Lower lobe of right lung (tissue), 2 donors: ENCODE measurements at places on chromosomes 5 and 9. TPM values are rescaled to one million over a fixed set of nuclear protein-coding genes. Genes with fewer than 3 reads are reported as not detected.

- no peak for DNase-seq
These were observed 71.7 kb upstream of the COX7C start for GRCh38 chr5:86546044-86546443.

- no peak for DNase-seq
These were observed 15.7 kb downstream of the FER start for GRCh38 chr5:108763222-108763916.

- DNase-seq = no peak
These were observed 37.7 kb downstream of the UBAP2 start for GRCh38 chr9:34010979-34011378.

GRCh38 chr5:54098267-54098666 is 212.1 kb downstream of the ARL15 start:
- DNase-seq = no peak

DNA sequence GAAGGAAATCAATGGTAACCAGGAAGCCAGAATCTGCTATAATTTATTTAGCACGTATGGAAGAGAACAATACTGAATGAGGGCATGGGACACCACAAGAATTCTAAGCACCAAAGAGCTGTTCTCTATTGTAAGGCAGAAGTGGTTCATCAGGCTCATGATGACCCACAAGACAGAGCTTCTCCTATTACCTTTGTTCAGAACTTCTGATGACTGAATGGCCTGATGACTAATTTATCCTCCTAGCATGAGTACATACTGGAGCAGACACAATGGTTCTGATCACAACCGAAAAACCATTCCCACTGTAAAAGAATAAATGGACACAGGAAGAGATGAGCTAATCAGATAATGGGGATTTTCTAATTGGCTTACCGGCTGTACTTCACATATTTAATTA is 329.8 kb upstream of the PDE4D start:
- DNase-seq = no peak

DNA sequence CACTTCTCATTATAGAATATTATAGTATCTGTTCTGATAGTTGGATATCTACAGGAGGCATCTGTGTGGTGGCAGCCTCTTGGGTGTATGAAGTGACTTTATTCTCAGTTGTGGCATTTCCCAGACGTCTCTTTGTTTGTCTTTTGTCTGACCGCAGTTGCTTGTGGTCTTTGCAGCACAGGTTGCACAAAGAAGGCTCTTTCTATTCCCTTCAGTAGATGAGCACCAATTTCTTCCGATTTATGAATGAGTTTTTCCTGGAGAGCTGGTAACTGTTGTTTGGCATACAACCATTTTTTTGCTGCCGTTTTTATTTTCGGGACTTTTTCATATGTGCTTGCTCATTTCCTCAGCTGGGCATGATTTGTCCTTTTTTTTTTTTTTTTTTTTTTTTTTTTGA is 56.4 kb upstream of the MYO10 start:
- no peak for DNase-seq

GRCh38 chr9:135998410-135999071 is 37.4 kb upstream of the UBAC1 start:
- no peak for DNase-seq

- no peak for DNase-seq
These were observed 6.3 kb downstream of the NR2F1-AS1 start for GRCh38 chr5:93574491-93575305.

- no peak for DNase-seq
These were observed 99.1 kb upstream of the SMC5 start for GRCh38 chr9:70159630-70160029.

DNA sequence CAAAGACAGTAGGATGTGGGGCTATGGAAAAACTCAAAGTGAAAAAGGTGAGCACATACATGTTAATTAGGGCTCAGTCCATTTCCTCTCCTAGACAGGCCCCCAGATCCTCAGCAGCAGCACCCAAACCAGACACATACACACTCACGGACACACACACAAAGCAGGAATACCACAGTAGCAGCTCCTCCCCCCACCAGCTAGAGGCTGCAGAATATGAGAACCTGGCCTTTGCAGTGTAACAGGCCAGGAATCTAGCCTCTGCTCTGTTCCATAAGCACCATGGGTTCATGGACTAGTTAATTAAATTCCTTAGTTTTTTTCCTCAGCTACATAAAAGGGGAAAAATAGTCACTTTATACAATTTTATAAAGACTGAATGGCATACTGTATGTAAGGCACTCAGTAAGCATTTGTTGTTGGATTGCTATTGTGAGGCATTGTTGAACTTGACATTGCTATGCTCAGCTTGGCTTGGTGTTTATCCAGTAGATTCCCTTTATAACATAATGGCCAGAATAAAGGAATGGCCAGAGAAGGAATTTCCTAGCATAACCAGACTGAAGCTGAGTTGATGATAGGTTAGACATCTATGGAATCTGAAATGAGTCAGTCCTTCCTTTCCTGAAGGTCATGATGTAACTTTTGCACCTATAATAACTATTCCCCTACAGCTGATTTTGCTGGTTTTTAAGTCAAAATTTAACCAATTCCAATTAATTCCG is 186.8 kb downstream of the SEMA5A start:
- no peak for DNase-seq

- DNase-seq = no peak
These were observed 44.4 kb downstream of the AK8 start for GRCh38 chr9:132833550-132834121.

GRCh38 chr9:138038244-138038671 is 160.7 kb downstream of the CACNA1B start:
- DNase-seq = no peak

- no peak for DNase-seq
These were observed 10.3 kb upstream of the FST start for GRCh38 chr5:53469946-53470687.

DNA sequence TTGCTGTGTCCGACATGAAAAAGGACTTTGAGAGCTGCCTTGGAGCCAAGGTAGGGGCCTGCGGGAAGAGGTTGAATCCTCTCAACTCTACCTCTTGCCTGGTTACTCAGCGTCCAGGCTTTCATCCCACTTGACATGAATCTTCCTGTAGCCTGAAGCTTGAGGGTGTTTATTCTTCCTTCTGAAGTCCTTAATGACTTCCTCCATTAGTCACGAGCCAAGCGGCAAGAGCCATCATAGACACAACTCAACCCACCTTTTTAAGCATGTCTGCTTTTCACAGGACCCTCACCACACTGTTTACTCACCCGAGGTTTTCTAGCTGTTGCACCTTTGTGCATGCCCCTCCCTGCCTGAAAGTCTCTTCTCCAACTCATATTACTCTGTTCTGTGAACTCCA is 40.2 kb downstream of the ACO1 start:
- DNase-seq = no peak

- DNase-seq = no peak
These were observed 1.5 kb downstream of the MPDZ start for GRCh38 chr9:13278023-13278367.

DNA sequence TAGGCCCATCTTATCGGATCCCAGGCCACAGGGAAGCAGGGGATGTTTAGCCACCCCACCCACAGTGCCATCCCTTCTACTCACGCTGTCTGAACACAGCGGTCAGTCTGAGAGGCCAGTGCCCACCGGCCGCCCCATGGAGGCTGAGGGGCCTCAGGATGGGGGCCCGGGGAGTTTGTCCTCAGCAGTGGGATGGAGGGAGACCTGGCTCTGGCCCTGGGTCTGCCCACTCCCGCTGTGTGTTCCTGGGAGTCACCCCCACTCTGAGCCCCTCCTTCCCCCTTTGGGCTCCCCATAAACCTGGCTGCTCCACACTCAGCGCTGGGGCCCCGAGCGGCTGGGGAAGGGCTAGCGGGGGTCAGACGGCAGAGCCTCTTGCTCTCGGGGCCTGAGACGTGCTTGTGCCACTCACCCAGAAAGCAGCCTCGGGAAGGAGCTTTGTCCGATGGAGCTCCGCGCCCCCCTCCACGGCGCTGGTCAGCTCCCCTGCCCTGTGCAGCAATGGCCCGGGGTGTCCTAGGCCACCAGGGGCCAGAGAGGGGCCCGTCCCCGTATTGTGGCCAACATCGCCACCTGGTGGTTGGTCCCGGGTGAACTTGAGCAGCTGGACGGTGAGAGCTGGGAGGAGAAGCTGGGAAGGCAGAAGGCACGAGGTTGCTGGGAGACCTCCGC is 10.9 kb upstream of the LAMC3 start:
- DNase-seq = peak; percentile 61

GRCh38 chr9:84255696-84256095 is 84.9 kb downstream of the SLC28A3 start:
- DNase-seq = no peak

GRCh38 chr5:111583758-111584203 is 71.4 kb upstream of the STARD4 start:
- no peak for DNase-seq

- no peak for DNase-seq
These were observed 90.3 kb upstream of the PHYKPL start for GRCh38 chr5:178322736-178323540.

DNA sequence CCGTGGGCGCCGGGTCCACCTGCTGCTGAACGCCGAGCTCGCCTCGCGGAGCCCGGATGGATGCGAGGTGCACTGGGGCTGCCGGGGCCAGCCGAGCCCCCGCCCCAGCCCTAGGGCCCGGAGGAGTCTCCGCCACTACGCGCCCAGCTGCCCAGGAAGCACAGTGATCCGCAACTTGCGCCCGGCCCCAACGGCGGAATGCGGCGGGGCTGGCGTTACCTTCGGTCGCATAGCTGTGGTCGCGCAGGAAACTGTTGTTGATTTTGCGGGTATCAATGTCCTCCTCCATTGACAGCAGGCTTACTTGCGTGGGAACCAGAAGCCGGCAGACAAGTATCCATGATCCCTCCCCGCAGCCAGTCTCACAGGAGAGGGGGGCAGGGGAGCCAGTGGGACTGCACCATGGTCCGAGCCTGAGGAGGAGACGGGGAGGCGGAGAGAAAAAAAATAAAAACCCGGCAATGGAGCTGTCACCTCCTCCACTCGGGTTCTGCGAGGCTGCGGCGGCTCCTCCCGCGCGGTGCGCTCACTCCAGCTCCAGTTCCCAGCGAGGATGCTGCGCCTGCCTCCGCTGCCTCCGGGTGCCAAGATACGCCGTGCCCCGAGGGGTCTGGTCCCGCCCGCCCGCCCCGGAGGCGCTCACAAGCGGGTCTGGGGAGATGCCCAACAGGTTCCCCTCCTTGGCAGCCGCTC is 628 bp downstream of the PPP2R2B start:
- peak; percentile 44 for DNase-seq

DNA sequence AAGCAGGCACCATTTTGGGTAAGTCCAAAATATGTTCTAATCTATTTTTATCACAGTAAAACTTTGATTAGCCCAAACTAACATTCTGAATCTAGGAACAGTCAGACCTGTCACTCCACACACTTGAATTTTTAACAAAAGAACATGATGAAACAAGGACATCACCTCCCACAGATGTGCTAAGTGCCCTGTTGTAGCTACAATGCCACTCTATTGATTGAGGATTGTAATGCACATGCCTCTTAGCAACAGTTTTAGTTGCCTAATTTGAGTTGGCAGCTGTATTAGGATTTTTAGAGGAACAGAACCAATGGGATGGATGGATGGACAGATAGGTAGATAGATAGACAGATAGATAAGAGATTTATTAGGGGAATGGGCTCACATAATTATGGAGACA is 20.3 kb upstream of the RNF20 start:
- DNase-seq = no peak

GRCh38 chr5:73319036-73319435 is 129.5 kb downstream of the FOXD1 start:
- DNase-seq = no peak

- DNase-seq = no peak
These were observed 580.3 kb downstream of the BNC2 start for GRCh38 chr9:16290169-16290568.

DNA sequence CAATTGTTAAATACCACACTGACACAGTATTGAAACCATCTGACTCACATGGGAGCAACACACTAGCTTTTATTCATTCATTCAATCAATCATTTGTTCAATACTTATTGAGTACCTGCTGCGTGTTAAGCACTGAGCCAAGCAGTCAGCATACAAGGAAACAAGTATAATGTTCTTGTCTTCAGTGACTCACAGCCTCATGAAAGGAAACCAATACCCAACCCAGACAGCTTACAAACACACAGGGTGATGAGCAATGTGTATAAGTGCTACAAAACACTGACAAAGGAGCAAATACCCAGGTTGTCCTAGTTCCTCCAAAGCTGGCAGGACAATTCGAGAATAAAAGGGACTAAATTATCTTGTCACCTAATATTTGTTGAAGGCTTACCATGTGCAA is 67.6 kb upstream of the RASEF start:
- no peak for DNase-seq

DNA sequence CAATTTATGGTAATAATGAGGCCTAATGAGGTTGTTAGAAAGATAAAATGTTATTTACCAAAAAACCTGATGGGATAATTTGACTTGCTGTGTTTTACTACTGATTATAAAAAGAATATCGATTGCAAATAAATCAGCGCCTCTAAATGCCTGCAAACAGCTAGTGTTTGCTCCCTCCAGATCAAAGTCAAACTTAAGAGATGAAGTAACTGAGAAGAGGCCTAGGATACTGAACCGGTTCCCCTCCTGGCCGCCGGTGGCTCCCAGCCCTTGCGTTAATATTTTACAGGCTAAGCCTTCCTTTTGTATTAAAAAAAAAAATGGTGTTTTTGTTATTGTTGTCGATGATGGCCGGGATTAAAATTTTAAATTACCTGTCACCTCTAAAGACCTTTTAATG is 2.6 kb downstream of the IRX1 start:
- DNase-seq = no peak

DNA sequence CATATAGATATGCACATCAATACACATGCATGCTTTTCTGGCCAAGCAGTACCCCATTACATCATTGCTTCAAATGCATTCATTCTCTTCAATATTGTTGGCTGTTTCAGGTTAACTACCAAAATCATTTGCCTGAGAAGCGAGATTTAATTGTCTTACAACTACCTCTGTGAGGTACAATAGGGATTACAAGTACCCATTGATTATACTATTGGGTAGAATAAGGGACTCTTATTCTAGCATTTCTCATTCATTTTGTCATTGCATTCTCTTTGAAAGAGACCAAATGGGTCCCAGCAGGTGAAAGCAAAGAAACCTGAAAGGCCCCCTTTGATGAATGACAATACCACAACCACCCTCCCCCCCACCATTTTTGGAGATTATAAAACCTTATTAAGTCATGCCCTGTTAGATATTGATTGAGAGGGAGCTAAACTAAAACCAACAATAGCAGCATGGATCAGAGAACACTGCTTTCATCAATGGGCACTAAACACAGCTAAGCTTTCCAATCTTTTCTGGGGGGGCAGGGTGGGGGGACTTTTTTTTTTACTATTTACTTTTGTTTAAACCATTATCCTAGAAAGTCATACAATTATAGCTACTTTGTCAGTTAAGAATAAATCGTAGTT is 375.0 kb upstream of the CCNH start:
- no peak for DNase-seq

Gene EMB
- total RNA-seq = 30.3 TPM

Gene SLIT3
- total RNA-seq = 48.6 TPM

Gene RNF183
- not detected for total RNA-seq

Gene PLEKHG4B
- total RNA-seq = 2.7 TPM

Gene CDKN2A
- total RNA-seq = 8.4 TPM

Gene YTHDC2
- 21.1 TPM for total RNA-seq

Gene GLE1
- 24.5 TPM for total RNA-seq

Gene ARID3C
- not detected for total RNA-seq

Gene CANX
- 603 TPM for total RNA-seq

Gene PRDM9
- not detected for total RNA-seq

Gene ST8SIA4
- total RNA-seq = 20.5 TPM

Gene SLCO6A1
- not detected for total RNA-seq

Gene FAM221B
- 0.32 TPM for total RNA-seq

Gene NKD2
- 24.1 TPM for total RNA-seq

Gene LCN15
- not detected for total RNA-seq

Gene PKD2L2
- total RNA-seq = not detected

Gene PCDHGB6
- 7.7 TPM for total RNA-seq

Gene ASB6
- 14.6 TPM for total RNA-seq

Gene SLC1A3
- 52.1 TPM for total RNA-seq

Gene OTP
- total RNA-seq = not detected

Gene FOXD4L3
- 0.21 TPM for total RNA-seq
